ENCODE measurements at places on chromosomes 7 and 10. TPM values are rescaled to one million over a fixed set of nuclear protein-coding genes. Genes with fewer than 3 reads are reported as not detected.

Gene HOXA1
- 0.71 TPM for polyA plus RNA-seq

Gene FANK1
- polyA plus RNA-seq, result 14.1 TPM

Gene ADRA2A
- polyA plus RNA-seq, result 0.80 TPM

Gene CHRM2
- under 0.01 TPM for polyA plus RNA-seq

GRCh38 chr10:101938305-101939007 lies 94.9 kb upstream of the KCNIP2 start:
- DNase-seq, result no peak

DNA sequence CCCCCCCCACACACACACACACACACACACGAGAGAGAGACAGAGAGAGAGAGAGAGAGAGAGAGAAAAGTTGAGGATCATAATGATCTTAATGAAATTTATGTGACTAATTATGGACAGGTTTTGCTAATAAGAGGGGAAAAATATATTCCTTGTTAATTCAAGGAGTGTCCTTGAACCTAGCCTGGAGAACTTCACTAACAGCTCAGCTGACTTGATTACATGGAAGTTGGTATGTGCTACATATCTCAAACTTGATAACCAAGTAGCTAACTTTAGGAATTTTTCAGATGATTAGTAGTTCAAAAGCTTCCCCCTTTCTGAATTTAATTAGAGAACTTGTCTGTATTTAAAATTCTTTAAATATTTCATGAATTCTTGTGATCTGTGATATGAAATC lies 15.3 kb downstream of the SLF2 start:
- DNase-seq, result no peak

- DNase-seq, result no peak
Observed at GRCh38 chr7:117020591-117020973, 67.3 kb downstream of the ST7 start.

DNA sequence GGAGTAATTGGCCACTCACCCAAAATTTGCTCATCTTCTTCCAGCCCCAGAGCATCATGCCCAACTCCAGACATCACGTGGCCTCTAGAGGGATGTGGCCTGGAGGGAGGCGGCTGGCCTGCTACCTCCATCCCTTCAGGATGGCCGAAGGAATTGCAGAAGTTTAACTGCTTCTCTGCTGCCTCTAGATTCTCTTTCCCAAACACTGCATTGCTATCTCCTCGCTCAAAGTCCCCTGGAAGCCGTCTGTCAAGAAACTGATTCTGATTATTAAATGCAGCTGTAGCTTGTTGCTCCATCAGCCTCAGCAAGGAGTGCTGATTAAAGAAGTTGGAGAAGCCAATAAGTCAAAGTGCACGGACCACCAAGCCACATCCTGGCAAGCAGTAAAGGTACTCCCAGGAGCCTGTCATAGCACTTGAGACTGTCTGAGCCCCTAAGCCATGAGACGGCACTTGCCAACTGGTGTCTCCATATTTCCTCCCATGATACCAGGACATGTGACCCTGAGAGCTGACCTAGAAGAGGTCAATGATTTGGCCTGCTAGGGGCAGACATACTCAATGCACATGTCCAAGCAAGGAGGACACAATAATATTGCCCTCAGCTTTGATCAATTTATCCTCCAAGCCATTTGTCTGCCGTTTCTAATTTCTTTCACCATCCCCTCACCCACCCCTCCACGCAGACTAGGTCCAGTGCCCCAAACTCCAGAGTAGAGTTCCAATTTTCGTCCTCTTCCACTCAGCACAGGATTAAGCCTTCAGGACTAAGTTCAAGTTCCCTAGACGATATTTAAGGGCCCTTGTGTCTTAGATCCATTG lies 84.2 kb downstream of the TBXAS1 start:
- no peak for DNase-seq

- DNase-seq, result no peak
Observed at GRCh38 chr10:127210936-127211466, 14.6 kb upstream of the INSYN2A start.

DNA sequence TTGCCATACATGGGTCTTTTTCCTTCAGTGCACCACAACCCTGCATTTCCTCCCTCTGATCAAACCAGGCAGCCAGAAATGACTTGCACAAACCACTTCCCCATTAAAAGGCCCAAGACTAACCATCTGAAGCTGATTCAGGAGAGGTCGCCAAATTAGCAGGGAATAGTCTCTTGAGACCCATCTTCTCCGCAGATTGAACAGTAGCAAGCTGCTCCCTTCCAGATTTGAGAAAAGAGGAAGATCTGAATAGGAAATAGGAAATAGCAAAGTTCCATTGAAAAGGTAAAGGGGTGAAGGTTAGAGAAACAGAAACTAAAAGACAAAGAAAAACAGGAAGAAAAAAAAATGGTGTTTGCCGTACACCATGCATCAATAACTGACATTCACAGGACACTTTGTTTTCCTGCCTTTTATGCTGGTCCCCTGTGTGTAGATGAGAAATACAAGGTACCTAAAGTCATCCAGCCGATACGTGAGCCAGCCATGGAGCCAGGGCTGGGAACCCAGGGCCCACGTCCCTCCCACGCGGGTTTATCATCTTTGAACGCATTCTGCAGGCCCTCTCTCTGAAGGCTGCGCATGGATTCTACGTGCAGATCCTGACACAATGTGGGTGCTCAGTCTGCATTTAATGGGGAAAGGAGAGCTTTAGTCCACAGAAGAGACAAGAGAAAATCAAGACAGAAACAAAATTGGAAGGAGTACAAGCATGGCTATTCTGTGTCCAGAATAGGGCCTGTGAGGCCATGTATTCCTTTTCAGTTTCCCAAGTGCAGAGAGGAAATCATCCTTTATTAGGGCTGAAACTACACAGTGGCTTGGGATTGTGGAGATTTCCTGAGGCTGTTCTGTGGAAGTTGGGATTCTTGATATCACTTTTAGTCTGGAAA lies 268.4 kb upstream of the NPVF start:
- DNase-seq, result no peak

GRCh38 chr10:74418285-74418872 lies 267.4 kb downstream of the ADK start:
- DNase-seq, result no peak

- DNase-seq, result no peak
Observed at GRCh38 chr10:32273336-32273735, 73.6 kb downstream of the EPC1 start.
